Progenitor cell of endocrine pancreas (in vitro differentiated cells): ENCODE measurements at places on chromosomes 16 and 17.

DNA sequence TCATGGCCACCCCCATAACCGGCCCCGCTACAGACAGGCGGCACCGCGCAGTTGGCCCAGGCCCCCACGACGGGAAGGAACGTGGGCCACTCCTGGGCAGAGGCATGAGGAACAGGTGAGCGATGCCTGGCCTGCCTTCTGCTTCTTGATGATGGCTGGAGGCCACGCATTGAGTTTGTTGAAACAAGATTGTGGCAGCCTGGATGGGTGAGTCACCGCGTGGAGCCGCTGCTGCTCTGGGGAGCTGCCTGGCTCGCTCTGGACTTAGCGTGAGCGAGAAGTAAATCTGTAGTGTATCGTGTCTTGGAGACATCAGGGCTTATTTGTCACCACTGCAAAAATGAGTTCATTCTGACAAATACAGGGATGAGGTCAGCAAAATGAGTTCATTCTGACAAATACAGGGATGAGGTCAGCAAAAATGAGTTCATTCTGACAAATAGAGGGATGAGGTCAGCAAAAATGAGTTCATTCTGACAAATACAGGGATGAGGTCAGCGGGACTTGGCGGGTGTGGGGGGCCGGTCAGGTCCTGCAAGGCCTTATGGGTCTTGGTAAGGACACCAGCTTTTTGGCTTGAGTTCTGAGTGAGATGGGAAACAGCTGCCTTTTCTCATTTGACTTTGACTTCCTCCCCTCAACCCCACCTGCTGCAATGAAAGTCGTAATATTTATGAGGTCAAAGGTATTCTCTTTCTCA is 93.0 kb downstream of the SEC14L1 start:
- no peak for DNase-seq

- no peak for DNase-seq
These were observed 196.2 kb upstream of the NLRP1 start for GRCh38 chr17:5780476-5780875.

DNA sequence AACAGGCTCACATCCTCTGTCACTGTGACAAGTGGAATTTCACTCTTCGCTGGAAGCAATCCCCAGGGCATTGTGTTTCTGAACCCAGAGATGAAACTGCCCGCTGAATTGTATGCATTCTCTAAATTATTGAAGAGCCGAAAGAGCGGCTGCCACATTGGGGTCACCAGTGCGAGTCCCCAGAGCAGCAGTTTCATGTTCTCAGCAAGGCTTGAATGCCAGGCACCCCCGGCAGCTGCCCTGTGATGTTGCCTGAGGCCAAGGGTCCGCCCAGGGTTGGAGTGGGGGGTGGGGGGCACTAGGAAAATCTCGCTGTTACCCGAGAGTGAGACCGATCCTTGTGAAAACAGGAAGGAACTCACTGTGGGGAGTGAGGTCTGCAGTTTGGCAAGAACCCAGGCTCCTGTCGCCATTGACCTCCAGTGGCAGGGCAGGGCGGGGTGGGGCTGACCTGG is 20.7 kb upstream of the BCAR1 start:
- DNase-seq, result no peak

- no peak for DNase-seq
These were observed 36.5 kb upstream of the PVALEF start for GRCh38 chr17:81128774-81129173.

GRCh38 chr17:8835631-8836364 is 31.7 kb downstream of the PIK3R6 start:
- DNase-seq, result no peak

DNA sequence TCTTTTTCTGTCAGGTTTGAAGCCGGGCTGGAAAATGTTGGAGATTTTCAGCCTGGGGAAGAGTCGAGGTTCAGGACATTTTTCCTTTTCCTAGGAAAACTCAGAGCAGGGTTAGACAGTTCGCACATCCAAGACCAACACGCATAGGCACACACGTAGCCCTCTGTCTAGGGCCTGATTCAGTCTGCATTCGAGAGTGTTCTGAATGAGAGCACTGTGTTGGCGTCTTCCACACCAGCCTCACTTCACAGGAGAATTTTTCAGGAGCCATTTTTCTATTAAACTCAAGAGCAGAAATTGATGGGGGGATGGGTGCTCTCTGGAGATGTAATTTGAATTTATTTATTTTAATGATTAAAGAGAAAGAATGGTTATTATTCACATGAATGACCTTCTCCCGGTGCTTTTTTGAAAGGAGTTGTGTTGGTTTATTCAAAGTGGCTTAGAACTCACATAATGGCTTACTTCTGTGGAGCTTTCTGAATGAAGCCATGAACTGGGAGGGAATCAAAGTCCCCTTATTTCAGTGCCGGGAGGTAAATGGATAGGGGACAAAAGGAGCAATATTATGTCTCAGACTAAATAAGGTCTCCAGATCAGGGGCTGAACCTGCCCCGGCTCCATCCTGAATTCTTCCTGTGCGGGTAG is 194.3 kb downstream of the CCDC182 start:
- DNase-seq, result no peak

DNA sequence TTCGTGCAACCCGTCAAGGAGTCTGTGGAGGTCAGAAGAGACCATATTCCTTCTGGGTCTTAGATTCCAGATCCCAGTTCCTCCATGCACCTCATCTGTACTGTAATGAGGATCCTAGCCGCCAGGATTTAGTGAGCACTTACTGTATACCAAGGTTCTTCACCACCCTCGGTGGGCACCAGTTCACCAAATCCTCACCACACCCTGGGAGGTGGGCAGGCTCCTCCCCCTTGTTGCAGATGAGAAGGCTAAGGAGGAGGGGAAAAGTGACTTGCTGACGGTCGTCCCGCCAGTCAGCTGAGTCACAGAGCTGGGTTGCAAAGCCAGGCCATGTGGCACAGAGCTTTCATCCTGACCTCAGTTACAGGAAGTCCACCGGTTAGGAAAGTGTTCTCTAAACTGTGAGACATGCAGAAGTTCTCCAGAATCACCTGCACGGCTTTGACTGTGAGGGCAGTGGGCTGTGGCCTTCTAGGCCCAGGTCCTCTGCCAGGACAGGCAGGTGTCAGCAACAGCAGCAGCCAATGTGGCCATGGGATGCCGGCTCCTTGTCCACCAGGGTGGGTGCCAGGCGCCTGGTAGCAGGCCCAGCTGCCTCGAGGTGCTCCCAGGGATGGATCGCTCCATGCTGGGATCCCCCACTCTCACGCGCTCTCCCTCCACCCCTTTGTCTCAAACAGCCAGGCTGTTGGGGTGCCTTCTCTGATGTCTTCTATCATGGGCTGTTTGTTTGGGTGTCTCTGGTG is 240.3 kb upstream of the GSE1 start:
- no peak for DNase-seq
